ENCODE measurements at places on chromosomes 1 and 21.
A peak's percentile ranks its signal among the peaks of the same experiment; 100 is the strongest.

DNA sequence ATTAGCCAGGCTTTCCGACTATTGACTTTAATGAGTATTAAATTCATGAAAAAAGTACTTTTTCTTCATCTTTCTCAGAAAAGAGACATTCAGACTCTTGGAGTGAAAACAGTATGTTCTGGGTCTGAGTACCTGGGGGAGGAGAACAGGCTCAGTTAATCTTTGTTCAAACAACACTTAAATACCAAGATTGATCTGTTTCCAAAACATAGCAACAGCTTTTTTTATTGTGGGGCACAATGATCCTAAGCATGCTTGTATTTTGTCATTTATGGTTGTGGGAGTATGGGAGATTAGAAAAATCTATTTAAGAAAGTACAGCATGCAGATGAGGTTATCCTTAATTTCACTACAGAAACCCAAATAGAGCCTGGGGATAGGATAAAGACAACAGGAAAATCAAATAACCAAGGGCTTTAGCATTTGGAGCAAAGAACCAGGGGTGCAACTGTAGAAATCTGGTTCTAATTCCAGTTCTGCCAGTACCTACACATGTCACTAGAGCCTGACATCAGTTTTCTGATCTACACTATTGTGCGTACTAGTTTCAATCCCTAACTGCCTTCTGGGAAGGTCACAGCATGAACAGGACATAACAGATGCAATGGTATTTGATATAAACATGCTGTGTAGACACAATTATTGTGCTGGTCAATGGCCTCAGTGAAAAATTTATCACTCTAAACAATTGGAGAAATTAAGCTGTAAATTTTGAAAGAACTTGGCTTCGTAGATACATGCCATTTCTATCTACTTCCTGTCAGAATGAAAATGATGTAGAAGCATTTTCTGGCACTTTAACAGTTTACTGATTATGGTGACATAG lies 91.2 kb downstream of the KCNK1 start:
- no peaks in the 10 kb centered on the region for H3K27me3 ChIP-seq
- no peak overlapping the region for H3K4me3 ChIP-seq
- no peak for DNase-seq
- no peaks in the 10 kb centered on the region for H3K36me3 ChIP-seq
- H3K27ac ChIP-seq = no peak overlapping the region
- H3K4me1 ChIP-seq = no peaks in the 10 kb centered on the region

DNA sequence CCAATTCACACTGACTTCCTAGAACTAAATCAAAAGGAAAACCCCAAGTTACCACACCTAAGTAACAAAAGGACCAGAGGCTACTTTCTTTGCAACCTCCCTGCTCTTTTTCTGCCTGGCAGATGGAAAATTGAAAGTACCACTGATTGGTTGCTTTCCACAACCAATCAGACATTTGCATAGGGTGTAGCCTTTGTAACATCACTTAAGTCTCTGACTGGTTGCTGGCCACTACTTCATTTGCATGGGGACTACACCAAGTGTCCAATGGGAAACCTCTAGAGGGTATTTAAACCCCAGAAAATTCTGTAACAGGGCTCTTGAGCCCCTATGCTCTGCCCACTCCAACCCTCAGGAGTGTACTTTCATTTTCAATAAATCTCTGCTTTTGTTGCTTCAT lies 365.0 kb downstream of the LTN1 start:
- H3K4me3 ChIP-seq = no peak overlapping the region
- no peak for DNase-seq
- no peaks in the 10 kb centered on the region for H3K36me3 ChIP-seq
- H3K4me1 ChIP-seq = no peaks in the 10 kb centered on the region
- no peaks in the 10 kb centered on the region for H3K27me3 ChIP-seq
- H3K27ac ChIP-seq = no peak overlapping the region

DNA sequence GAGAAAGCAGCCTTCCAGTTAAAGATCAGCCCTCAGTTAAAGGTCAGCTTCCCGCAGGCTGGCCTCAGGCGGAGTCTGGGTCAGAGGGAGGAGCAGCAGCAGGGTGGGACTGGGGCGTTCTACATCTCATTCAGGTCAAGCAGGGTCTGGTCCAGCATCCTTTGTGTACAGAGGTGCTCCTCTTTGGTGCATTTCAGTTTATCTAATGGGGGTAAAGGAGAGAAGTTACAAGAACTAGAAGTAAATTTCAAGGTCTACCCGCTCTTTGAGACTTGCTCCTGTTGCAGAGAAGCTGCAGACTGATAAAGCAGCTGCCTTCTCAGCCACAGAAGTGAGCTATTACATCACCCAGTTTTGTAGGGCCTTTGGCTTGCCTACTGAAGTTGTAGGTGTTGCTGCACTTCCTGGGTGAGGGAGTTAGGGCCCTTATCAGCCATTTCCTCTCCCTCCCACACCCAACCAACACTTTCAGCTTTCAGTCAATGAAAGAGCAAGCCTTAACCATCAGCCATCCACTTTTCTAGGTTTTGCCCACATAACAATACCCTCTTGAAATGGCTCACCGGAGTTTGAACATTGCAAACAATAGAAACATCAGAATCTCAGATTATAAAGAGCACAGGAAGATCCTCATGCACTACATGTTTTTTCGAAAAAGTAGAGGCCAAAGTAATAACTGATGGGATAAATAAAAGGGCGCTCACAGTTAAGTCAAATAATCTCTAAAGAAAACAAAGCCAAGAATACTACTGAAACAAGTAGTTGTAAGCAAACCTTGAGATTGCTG lies 2.8 kb upstream of the NUP210L start:
- H3K4me1 ChIP-seq = no peaks in the 10 kb centered on the region
- no peaks in the 10 kb centered on the region for H3K27me3 ChIP-seq
- no peak overlapping the region for H3K4me3 ChIP-seq
- no peak for DNase-seq
- H3K36me3 ChIP-seq = no peaks in the 10 kb centered on the region

GRCh38 chr1:8742022-8742924 lies 75.2 kb downstream of the RERE start:
- peaks cover 5% of the 10 kb centered on the region for H3K36me3 ChIP-seq
- DNase-seq = no peak
- H3K27ac ChIP-seq = no peak overlapping the region
- no peaks in the 10 kb centered on the region for H3K27me3 ChIP-seq

- H3K4me1 ChIP-seq = no peaks in the 10 kb centered on the region
- no peaks in the 10 kb centered on the region for H3K36me3 ChIP-seq
- H3K27me3 ChIP-seq = no peaks in the 10 kb centered on the region
- H3K4me3 ChIP-seq = no peak overlapping the region
Measured at GRCh38 chr1:228333739-228334115, 72.9 kb downstream of the TRIM11 start.

DNA sequence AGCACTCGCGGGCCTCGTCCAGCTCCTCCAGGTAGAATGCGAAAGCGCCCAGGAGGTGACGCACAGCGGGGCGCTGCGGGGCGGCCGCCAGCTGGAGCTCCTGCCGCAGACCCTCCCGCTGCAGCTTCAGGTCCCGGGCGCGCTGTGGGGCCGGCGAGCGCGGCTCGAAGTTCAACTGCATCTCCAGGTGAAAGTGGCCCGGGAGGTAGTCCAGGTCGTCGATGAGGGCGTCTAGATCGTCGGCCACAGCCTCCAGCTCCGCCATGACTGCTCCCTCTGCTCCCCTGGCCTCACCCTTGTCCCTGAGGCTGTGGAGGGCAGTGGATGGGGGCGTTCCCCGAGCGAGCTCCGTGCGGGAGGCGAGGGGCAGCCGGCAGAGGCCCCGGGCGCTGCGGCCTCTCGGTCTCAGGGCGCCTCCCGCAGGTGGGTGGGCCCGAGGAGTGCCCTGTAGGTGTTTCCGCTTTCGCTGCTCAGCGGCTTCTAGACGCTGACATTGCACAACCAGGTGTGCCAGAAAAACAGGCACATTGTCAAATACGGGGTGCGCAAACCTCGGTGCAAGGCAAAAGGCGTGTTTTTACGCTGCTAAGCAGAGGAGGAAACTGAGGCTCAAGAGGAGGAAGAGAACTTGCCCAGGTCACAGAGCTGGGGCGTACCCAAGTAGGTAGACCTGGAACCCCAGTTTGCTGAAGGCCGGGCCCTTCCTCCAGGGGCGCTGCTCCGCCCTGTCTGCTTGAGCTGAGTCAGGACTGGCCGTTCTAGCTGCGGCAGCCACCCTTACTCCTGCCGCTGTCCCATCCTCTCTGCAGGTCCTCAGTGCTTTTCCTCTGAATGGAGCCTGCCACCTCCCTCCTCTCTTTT lies at the start of gene TTC22:
TTC22 (minus strand) TSS at position 425 of the 861 bp plus-strand sequence; CDS start at position 265, 160 bp downstream.
- no peaks in the 10 kb centered on the region for H3K36me3 ChIP-seq
- H3K27me3 ChIP-seq = peaks cover 38% of the 10 kb centered on the region
- H3K27ac ChIP-seq = no peak within 1 kb of the TSS

DNA sequence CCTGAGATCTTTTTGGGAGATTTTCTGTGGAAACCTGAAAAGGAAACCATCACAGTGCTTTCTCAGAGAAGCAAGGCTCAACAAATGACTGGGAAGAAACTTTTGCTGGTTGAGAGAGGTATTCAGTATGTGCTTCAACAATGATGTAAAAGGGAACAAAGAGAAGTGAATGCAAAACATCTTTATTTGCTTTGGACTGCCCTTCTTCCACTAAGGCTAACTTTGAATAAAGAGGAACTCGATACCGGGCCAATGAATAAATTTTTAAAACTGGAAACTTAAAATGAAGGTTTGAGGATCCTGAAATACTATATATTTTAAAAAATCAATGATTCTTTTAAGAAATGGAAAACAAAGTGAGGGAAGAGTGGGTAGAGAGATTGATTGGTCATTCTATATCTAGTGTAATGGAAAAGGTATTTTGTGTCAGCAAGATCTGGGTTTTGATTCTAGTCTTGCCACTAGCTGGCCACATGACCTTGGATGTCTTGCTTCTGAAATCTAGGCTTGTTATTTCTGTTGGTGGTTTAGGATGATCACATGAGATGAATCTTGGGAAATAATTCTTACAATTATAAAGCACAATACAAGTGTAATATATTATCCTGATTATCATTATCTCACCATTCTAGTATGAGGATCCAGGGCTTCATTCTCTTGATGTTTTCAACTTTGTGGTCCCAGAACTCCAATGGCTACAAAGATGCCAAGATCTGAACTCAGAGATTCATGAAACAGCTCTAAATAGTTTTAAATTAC lies 34.6 kb upstream of the APOBEC4 start:
- peaks cover 5% of the 10 kb centered on the region for H3K4me1 ChIP-seq
- DNase-seq = no peak
- no peak overlapping the region for H3K27ac ChIP-seq
- H3K4me3 ChIP-seq = no peak overlapping the region

- DNase-seq = no peak
- H3K4me3 ChIP-seq = no peak overlapping the region
- H3K36me3 ChIP-seq = no peaks in the 10 kb centered on the region
Measured at GRCh38 chr1:8427493-8427892, 109.6 kb downstream of the SLC45A1 start.

DNA sequence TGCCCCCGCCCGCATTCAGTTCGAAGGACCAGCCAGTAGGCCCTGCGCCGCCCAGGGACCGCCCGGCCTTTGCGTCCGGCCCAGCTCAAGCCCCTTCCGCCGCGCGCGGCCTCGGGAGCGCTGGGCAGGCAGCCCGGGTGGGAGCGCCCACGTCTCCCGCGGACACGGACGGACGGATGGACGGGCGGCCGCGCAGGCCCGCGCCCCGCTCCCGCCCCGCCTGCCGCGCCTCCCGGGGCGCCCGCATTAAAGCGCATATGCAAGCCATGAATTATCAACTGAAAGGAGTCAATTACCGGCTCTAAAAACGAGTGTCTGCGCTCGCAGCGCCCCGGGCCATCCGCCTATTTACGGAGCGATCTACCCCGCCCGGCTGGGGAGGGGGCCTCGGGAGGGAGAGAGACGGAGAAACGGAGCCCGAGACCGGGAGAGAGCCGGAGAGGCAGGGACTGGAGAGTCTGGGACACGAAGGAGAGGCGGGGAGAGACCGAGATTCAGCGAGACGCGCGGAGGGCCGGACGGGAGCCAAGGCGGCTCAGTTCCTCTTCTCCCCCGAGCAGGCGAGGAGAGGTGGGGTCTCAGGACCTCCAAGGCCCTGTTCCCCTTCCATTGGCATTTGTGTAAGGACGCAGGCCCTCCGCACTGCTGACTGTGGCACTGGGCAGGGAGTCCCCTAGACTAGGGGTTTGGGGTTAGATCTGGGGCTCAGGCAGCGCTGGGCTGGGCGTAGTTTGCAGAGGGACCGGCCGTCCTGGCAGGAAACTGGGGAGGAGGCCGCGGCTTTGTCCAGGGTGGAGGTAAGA lies 41.3 kb upstream of the DMBX1 start:
- no peaks in the 10 kb centered on the region for H3K36me3 ChIP-seq
- peaks cover 67% of the 10 kb centered on the region for H3K27me3 ChIP-seq
- no peaks in the 10 kb centered on the region for H3K4me1 ChIP-seq
- H3K4me3 ChIP-seq = peak overlapping the region; percentile 15

GRCh38 chr1:168550971-168551370 lies 7.2 kb upstream of the XCL2 start:
- DNase-seq = no peak
- no peaks in the 10 kb centered on the region for H3K4me1 ChIP-seq
- no peak overlapping the region for H3K4me3 ChIP-seq
- no peak overlapping the region for H3K27ac ChIP-seq
- H3K36me3 ChIP-seq = no peaks in the 10 kb centered on the region
- H3K27me3 ChIP-seq = no peaks in the 10 kb centered on the region

DNA sequence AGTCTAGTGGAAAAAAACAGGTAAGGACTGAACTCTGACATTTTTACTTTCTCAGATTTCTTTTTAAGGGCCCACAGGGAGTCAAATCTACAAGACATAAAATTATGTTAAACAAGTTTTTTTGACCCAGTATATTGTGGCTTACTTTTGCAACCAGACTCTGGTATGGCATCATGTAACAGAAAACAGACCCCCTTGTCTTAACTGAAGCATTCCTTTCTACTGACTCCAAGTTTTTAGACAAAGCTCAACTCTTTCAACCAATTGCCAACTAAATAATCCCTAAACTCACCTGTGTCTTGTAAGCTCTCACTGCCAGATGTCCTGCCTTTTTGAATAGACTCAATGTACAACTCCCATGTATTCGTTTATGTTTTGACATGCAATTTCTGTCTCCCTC lies 64.3 kb downstream of the FASLG start:
- H3K36me3 ChIP-seq = no peaks in the 10 kb centered on the region
- no peaks in the 10 kb centered on the region for H3K4me1 ChIP-seq
- no peak overlapping the region for H3K4me3 ChIP-seq
- no peaks in the 10 kb centered on the region for H3K27me3 ChIP-seq
- no peak for DNase-seq

DNA sequence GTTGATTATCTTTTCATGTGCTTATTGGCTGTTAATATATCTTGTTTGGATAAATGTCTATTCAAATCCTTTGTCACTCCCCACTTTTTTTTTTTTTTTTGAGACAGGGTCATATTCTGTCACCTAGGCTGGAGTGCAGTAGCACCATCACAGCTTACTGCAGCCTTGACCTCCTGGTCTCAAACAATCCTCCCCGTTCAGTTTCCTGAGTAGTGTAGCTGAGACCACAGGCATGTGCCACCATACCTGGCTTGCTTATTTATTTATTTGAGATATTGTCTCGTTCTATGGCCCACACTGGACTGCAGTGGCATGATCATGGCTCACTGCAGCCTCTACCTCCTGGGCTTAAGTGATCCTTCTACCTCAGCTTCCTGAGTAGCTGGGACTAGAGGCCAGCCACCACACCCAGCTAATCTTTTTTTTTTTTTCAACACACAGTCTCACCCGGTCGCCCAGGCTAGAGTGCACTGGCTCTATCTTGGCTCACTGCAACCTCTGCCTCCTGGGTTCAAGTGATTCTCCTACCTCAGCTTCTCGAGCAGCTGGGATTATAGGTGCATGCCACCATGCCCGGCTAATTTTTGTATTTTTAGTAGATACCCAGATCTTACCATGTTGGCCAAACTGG lies 13.9 kb upstream of the MYCL start:
- peaks cover 3% of the 10 kb centered on the region for H3K27me3 ChIP-seq
- H3K36me3 ChIP-seq = no peaks in the 10 kb centered on the region
- no peak overlapping the region for H3K27ac ChIP-seq
- H3K4me3 ChIP-seq = no peak overlapping the region
- DNase-seq = no peak
- no peaks in the 10 kb centered on the region for H3K4me1 ChIP-seq

All from tibial nerve (tissue), 4 donors.